ENCODE measurements at places on chromosomes 1 and 21.

DNA sequence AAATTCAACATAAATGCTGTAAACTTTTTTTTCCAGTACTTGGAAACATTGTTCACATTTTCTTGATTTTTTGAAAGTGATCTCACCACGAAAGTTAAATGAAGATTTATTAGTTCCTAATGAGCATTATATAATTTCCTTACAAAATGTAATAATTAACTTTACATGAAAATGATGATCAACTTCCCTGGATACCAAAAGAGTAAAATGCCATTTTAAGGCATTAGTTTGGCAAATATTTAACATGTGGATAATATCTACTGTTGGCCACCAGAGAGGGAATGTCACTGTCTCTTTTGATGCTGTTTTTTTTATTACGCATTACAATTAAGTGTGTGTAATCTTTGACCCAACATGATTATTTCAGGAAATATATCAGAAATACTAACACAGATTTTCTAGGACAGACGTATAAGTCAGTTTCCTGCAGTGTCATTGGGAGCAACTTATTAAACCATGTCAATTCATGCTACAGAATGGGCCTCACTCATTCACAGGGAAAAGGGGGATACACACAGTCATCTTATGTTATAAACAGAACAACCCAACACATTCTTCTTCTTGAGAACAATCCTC is 903.9 kb upstream of the ADGRL2 start:
- DNase-seq: no peak

- DNase-seq: no peak
Measured at GRCh38 chr1:200802042-200802441, 63.3 kb downstream of the CAMSAP2 start.

GRCh38 chr1:153936011-153936802 is 10.3 kb downstream of the DENND4B start:
- DNase-seq: no peak

DNA sequence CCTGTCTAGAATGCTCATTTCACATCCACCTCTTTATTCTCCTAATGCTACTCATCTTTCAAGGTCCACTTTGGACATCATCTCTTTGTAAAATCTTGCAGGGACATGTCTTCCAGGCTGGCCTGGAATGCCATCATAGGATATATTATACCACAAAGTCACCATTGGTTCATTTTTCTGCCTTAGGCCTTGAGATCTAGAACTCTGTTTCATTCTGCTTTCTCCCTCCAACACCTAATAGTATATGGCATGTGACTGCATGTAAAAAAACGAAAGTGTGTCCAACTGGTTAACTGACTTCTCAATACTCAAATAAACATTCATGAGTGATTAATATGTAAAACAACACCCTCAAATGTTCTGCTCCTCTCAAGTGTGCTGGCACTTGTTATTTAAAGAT is 84.1 kb downstream of the RGS2 start:
- no peak for DNase-seq

DNA sequence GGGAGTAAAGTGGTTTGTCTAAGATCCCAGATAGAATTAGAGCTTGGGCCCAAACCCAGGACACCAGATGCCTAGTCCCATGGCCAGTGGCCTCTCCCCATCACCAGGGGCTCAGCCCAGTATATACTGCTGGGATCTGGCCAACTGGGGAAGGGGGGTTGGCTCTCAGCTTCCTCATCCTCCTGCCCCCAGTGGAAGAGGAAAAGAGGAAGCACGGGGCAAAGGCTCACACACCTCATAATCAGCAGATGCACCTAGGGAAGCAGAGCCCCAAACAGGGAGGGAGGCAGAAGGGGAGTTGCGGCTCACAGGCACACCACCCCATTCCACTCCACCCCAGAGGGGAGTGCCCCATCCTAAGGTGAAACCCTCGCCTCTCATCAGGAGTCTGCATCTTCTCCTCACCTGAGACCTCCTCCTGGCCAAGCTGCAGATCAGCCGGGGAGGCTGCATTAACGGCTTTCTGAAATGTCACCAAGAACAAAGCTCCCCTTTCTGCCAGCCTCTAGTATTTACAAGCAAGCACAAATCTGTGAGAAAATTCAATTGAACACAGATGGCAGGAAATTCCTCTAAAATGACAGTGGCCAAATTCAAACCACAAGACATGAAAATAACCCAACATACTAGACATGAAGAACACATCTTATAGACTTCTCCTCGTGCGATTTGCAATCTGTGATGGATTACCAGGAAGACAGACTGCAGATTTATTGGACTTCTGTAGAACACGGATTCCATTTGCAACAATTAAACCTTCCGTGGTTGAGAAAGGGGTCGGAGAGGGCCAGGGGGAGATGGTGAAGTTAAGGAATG is 82.8 kb downstream of the GLIS1 start:
- no peak for DNase-seq

GRCh38 chr21:18164483-18164882 is 80.2 kb upstream of the CHODL start:
- DNase-seq: no peak

- DNase-seq: no peak
Measured at GRCh38 chr1:5565281-5566125, 426.7 kb downstream of the NPHP4 start.

DNA sequence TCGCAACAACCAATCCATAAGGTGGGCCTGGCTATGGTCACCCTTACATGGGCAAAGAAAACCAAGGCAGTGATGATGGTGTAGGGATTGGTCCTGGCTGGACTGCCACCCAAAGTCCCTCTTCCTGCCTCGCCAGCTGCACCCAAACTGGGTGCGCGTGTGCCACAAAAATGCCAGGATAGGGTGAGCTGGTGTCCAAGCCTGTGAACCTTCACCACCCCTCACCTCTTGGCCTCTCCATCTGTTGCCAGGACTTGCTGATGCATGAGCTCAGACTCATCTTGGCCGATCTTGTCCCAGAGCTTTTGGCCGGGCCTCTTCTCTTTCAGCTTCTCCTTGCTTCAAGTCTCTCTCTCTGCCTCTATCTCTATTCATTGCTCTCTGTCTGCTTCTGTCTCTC is 41.8 kb downstream of the FOXD2 start:
- no peak for DNase-seq

GRCh38 chr1:83909687-83910086 is 89.2 kb downstream of the TTLL7 start:
- no peak for DNase-seq

DNA sequence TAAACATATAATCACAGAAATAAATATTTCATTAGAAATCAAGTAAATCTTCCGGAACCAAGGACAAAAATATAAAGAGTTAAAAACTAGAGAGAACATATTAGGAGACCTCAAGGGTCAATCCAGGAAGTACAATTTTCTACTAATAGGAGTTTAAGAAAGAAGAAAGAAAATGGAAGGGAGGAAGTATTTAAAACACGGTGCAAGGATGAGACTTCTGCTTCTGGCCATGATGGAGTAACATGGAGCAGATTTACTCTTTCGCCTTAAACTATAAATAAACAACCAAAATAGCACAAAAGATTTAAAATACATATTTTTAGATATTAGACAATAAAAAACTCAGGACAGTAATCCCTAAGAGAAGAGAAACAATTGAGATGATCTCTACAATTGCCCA is 12.6 kb upstream of the IFNAR1 start:
- no peak for DNase-seq

DNA sequence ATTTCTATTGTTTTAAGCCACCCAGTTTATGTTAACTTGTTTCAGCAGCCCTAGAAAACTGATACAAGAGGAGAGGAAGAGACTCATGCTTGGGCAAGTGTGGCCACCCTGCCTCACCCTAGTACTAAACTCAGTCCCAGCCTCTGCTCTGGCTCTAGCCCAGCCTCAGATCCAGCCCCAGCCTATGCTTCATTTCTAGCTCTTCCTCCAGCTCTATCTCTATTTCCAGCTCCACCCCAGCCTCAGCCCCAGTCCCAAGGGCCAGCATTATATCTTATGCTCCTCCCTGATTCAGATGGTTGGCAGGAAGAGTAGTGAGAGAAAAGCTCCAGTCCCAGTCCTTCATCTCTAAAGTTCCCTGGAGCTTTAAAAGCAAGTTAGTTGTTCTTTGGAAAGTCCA is 535.5 kb downstream of the PTPRC start:
- no peak for DNase-seq

DNA sequence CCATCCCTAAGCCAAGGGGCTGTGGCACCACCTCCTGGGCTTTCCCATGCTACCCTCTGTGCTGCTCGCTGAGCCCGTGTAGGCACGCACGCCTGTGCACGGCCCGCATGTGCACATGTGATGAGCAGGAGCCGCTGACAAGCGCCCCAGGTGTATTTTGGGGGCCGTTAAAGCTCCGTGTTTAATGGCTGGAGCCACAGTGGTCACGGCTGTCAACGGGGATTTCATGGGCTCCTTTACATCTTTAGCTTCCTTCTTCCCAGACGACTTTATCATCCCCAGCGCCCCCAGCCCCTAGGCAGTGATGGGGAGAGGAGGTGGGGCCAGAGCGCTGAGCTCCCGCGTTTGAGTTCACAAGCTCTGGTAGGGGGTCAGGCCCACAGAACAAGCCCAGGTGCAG is 11.7 kb upstream of the EPHA8 start:
- DNase-seq: no peak

GRCh38 chr1:226327761-226328162 is 18.8 kb upstream of the LIN9 start:
- DNase-seq: no peak

- no peak for DNase-seq
Measured at GRCh38 chr1:8516793-8517556, 199.1 kb downstream of the SLC45A1 start.

GRCh38 chr1:58573138-58573537 is 3.9 kb downstream of the TACSTD2 start:
- DNase-seq: no peak

DNA sequence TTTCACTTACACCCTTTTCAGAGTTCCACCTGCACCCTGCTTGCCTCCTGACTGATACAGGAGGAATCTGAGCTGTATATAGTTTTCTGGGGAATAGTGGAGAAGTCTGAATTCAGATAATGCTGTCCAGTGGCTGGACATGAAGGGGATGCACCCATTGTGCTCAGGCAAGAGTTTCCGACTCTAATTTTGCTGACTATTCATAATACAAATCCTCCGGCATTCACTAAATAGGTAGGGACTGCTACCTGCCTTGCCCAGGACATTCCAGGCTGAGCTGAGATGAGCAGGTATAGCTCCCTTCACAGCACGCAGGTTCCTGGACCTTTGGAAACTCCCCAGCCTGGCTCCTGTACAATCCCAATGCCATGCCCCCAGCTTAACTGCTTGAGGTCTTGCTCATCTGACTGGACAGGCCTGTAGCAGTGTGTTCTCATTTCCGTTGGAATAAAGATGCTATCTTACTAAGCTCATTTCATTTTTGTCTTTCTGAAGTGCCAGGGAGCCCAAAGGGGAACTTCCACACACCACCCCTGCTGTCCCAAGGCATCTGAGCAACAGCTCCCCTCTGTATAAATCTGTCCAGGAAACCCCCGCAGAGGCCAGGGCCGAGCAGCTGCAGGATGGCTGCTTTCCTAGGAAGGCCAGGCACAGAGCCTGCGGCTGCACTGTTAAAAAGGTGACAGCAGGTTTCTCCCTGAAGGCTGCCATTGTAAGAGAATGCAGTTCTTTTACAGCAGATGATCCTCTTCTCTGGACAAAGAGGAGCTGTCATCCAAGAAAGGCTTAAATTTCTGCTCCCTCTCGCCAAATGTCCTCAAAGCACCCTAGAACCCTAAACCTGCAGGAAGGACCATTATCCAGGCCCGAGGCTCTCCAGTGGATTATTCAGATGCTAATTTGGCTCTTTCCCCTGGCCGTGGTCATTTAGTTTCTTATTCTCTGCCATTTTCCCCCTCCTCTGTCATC is 21.7 kb upstream of the VASH2 start:
- no peak for DNase-seq

- DNase-seq: no peak
Measured at GRCh38 chr1:204461331-204462228, 33.0 kb downstream of the PIK3C2B start.

DNA sequence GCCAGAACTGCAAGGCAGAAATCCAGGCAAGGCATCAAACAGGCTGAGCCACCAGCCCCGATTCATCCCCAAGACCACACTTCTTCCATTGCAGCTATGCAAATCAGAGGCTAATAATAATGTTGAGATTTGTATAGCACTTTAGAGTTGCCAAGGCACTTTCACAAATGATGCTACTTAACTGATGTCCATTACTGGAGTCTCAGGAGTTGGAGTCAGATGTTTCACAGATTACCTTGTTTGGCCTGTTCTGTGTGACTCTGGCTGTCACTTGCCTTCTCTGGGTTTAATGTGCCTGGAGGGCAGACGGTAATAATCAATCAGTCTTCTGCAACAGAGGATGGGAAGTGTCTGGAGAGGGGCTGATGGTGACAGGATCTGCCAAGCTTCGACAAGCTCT is 40.8 kb upstream of the MPZL1 start:
- DNase-seq: no peak

DNA sequence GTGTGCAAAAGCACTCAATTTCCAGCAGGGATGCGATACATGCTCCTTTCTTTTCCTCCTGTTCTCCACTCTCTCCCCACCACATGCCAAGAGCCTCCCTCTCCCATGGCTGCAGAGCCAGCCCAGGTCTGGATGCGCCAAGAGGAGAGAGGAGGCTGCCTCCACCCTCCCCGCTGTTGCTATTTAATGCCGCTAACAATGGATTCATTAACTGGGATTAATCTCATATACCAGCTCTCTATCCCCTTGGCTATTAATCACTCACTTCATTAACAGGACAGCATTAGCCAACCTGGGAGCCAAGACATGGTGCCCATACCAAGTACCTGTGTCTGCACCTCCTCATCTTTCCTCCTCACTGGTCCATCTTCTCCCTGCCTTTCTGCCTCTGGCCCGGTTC is 49.1 kb upstream of the SCMH1 start:
- DNase-seq: no peak

GRCh38 chr1:48677306-48678287 is 99.1 kb downstream of the BEND5 start:
- DNase-seq: peak; percentile 44

DNA sequence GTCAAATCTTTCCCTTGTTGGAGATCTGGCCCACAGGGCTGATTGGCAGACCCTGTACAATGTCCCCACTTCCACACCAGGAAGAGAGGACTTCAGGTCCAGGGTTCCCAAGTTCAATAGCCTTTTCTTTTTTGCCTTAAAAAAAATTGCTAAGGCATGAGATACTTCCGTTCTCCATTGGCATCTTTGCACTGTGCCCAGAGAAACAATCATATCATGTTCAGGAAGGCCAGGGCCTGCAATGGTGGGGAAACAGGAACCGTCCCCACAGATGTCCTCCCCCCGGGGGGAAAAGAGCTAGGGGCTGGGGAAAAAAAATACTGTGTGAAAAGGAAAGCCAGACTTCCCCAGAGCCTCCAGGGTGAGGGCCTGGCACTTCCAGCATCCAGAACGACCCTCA is 24.6 kb upstream of the GJA8 start:
- DNase-seq: no peak

- peak; percentile 61 for DNase-seq
Measured at GRCh38 chr1:7680207-7680954, 90.7 kb upstream of the VAMP3 start.

DNA sequence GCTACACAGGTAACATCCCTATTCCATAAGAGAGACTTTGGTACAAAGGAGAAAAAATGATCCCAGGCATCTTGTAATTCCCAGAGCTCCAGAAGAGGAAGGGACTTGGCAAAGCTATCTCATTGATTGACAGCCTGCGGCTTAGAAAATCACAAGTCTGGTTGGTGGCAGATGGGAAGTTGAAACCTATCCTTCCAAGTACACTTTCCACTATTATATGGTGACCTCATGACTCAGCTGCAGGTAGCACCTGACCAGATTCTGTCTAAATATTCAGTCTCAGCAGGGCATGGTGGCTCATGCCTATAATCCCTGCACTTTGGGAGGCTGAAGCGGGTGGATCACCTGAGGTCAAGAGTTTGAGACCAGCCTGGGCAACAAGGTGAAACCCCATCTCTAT is 89.9 kb downstream of the TIAM1 start:
- no peak for DNase-seq

Data from activated T-cell treated with anti-CD3 and anti-CD28 coated beads, Interleukin-2, amount 50 U/mL, for 48 hours (primary cell).